ENCODE measurements at places on chromosomes 2 and 18.

DNA sequence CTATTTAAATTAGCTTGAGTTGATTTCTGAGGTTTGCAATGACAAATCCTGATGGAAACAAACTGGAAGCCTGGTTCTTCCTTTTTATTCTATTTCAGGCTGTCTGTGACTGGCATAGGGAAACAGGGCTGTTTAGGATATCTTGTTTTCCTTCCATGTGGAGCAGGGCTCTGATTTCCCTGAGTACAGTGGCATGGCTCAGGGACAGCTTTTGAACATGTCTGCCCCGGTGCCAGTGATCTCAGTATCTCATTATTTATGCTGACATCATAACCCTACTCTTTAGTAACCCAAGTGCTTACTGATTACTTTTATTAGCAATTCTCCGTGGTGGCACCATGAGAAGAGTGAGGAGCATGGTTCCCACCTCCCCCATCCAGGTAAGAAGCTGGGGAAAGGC, 720.3 kb downstream of the GALR1 start:
- DNase-seq, result no peak

- DNase-seq, result no peak
These were observed 52.2 kb upstream of the B3GNT2 start for GRCh38 chr2:62143696-62144095.

- DNase-seq, result no peak
These were observed at the start of gene PAX8 for GRCh38 chr2:113278742-113279139. Gene PAX8, minus strand, starts transcription at chr2:113278921. Its CDS starts 527 bp downstream, at chr2:113278394.

- DNase-seq, result no peak
These were observed 6.3 kb upstream of the RAB31 start for GRCh38 chr18:9701609-9702349.

DNA sequence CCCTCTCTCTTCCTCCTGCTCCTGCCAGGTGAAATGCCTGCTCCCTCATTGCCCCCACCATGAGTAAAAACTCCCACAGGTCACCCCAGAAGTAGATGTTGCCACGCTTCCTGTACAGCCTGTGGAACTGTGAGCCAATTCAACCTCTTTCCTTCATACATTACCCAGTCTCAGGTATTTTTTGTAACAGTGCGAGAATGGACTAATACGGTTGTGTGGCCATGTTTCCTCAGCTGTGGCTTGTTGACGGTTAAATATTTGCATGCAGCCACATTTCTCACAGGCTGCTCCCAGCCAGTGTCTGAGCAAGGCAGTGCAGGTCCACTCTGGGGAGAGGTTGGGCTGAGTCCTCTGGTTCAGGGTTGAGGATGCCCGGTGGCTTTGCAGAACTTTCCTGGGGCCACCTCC, 27.8 kb upstream of the COPS8 start:
- DNase-seq, result peak; percentile 59

DNA sequence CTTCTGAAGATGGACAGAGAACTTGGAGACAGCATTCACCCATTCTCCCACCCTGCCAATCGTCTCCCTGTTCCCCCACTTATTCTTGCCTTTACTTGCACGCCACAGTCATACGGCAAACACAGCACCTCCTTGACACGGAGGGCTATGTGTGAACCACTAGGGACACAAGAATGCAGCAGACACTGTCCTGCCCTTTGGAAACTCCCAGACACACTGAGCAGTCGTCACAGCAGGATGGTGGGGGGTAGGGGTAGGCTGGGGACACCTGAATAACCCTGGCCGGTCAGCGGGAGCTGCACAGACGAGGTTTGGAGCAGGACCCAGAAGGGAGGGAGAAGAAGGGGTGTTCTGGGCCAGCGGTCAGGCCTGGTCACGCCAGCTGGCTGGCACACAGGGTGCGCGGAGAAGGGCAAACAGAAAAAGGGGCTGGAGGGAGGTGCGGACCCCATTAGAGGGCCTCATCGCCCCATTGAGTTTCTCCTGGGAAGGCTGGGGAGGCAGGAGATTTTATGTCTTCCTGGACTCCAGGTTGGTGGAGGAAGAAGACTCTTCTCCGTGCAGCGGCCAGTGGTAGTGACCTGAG, 40.0 kb upstream of the FOSL2 start:
- no peak for DNase-seq

- DNase-seq, result no peak
These were observed 60.7 kb downstream of the SPATS2L start for GRCh38 chr2:200367155-200367554.

DNA sequence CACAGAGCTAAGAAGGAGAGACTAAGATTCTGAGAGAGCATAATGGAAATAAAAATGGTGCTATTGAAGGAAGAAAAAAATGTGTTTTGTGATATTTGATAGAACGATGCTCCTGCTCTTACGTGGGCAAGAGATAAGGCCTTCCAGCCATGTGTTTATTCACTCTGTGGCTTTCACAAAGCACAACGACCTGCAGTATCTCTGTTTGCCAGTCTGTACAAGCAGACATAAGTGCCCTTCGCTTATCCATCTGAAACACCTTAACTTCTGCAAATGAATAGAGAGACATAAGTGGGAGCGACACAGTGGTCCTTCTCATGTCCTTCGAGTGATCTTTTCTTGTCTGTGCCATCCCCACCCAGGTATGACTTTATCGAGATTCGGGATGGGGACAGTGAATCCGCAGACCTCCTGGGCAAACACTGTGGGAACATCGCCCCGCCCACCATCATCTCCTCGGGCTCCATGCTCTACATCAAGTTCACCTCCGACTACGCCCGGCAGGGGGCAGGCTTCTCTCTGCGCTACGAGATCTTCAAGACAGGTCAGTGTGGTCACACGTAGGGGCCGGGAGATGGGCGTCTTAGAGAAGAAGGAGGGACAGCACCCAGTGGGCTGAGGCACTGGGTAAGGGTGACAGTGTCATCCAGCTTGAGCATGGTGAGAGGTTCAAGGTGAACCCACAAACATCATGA, 33.7 kb downstream of the NRP2 start:
- DNase-seq, result no peak

GRCh38 chr2:144170179-144170578, 349.7 kb downstream of the ZEB2 start:
- no peak for DNase-seq

GRCh38 chr2:170227507-170227947, 49.6 kb downstream of the MYO3B start:
- no peak for DNase-seq

DNA sequence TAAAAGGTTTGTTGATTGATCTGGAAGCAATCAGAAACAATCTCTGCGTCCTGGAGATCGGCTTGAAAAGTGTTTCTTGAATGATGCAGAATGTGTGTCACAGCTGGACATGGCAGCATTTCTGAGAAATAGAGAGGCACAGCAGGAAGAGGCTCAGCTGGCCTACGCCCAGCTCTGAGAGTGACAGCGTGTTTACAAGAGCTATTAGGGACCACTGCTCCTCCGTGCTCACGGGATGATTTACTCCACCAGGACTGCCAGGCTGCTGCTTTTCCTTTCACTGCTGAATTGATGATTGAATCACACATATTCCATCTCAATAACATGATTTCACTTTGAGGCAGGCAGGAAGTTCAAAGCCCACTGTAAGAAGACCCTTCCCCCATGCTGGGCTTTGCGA, 62.8 kb downstream of the GALNT14 start:
- no peak for DNase-seq

GRCh38 chr2:65016789-65017188, 27.6 kb downstream of the SLC1A4 start:
- peak; percentile 66 for DNase-seq
